ENCODE measurements at places on chromosomes 6 and 20. TPM values are rescaled to one million over a fixed set of nuclear protein-coding genes. Genes with fewer than 3 reads are reported as not detected.

DNA sequence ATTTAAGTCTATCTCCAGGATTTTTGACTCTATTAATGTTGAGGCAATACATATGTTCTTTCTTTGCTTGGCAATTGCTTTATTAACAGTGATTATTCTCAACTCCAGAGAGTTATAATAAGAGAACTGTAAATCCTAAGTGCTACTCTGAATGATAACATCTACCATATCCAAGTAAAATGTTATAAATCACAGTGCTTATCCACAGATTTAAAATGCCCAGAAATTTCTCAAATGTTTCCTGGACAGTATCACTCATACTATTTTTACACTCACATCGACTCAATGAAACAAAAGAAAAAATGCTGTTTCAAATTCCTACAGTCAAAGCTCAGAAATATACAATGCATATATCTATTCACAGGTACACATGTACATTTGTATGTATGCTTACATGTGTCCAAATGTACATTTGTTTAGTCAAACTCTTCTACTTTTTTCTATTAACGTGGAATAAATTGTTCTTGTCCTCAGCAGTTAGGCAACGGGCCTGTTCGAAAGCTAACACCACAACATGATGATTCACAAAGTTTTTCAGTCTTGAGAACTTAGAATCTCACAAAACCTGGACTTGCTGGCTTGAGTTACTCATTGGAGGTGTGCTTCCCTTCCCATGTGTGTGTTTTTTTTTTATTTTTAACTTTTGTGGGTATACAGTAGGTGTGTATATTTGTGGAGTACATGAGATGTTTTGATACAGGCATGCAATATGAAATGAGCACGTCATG, 193.0 kb downstream of the GJA10 start:
- peaks cover 33% of the 10 kb centered on the region for H3K36me3 ChIP-seq
- DNase-seq: no peak

GRCh38 chr6:134249759-134250602, 67.9 kb downstream of the SGK1 start:
- DNase-seq: no peak
- H3K36me3 ChIP-seq: no peaks in the 10 kb centered on the region
- H3K27me3 ChIP-seq: no peaks in the 10 kb centered on the region
- H3K4me3 ChIP-seq: peak overlapping the region; percentile 2

DNA sequence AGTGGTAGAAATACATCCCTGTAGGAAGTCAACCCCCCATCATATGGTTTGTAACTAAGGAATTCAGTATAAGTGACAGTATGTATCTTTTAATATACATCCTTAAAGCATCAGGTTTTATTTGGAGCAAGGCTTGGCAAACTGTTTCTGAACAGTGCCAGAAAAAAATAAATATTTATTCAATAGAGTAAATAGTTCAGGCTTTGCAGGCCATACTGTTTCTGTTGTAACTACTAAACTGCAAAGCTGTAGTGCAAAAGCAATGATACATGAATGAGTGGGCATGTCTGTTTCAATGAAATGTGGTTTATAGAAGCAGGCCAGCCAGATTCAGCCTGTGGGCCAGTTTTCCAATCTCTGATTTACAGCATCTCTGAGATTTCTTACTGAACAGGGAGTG, 977 bp downstream of the MEI4 start:
- H3K4me1 ChIP-seq: no peaks in the 10 kb centered on the region
- no peak overlapping the region for H3K27ac ChIP-seq
- H3K4me3 ChIP-seq: no peak overlapping the region
- H3K27me3 ChIP-seq: peaks cover 11% of the 10 kb centered on the region

- peaks cover 3% of the 10 kb centered on the region for H3K4me1 ChIP-seq
- H3K27ac ChIP-seq: no peak overlapping the region
- H3K36me3 ChIP-seq: no peaks in the 10 kb centered on the region
- no peak for DNase-seq
Measured at GRCh38 chr6:128025478-128025877, 124.6 kb upstream of the THEMIS start.

DNA sequence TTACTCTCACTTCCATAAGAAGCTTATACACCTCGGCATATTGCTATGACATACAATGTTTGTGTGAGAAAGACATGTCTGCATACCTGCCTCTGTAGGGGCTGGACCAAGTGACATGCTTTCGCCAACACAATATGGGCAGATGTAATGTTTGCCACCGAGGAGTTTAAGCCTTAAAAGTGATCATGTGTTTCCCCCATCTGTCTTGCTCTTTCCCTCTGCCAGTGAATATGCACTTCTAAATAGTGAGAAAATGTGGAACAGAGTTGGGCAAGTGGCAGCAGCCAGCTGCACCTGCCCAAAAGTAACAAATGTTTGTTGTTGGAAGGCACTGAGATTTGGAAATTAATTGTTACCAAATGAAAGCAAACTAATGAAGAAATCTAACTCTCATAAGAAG, 274.8 kb upstream of the BTBD3 start:
- no peak for DNase-seq
- no peaks in the 10 kb centered on the region for H3K4me1 ChIP-seq
- H3K4me3 ChIP-seq: no peak overlapping the region
- no peaks in the 10 kb centered on the region for H3K27me3 ChIP-seq

GRCh38 chr6:34110610-34111009, 35.3 kb downstream of the GRM4 start:
- H3K27ac ChIP-seq: no peak overlapping the region
- no peaks in the 10 kb centered on the region for H3K4me1 ChIP-seq
- DNase-seq: no peak
- H3K27me3 ChIP-seq: peaks cover 28% of the 10 kb centered on the region
- H3K4me3 ChIP-seq: no peak overlapping the region
- H3K36me3 ChIP-seq: no peaks in the 10 kb centered on the region

DNA sequence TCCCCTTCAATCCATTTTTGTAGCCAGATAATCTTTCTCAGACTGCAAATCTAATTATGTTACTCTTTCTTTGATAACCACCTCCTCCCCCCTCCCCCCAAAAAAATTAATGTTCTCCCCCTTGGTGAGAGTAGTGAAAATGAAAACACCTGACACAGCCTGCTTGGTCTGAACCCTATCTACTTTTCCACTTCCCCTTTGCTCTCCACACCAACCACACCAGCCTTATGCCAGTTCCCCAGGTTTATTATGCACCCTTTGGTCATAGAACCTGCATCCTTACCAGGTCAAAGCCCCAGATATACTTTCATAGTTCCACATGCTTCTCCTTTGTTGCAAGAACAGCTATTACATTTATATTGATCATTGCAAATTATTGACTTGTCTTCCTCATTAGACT, 19.4 kb downstream of the PFDN4 start:
- H3K27ac ChIP-seq: no peak overlapping the region
- no peak for DNase-seq
- H3K4me3 ChIP-seq: no peak overlapping the region
- no peaks in the 10 kb centered on the region for H3K36me3 ChIP-seq

DNA sequence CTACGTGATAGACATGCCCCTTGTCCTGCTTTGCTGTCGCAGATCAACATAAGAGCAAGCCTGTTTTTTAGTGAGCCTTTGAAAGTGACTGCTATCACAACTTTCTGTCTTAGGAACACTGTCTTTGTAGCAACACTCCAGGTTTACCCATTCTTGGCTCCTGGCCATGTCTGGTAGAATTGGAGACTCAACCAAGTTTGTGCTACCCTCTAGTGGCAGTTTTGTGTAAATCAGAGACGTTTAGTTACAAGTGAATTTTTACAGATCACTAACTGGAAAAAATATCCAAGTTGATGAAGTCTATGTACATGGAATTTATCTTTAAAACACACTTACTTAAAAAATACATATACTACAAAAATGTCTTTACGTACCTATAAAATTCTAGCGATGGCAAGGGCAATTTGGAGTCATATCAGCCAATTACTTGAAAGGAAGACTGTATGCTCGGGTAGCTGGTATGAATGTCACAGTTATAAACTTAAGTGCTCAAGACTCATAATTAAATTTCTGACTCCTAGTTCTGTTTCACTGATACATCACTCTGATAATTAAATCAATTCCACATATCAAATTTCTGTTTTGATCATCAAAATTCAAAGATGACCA, 101.4 kb downstream of the ADGB start:
- no peak overlapping the region for H3K4me3 ChIP-seq
- no peaks in the 10 kb centered on the region for H3K4me1 ChIP-seq
- H3K27ac ChIP-seq: no peak overlapping the region
- H3K27me3 ChIP-seq: no peaks in the 10 kb centered on the region
- no peaks in the 10 kb centered on the region for H3K36me3 ChIP-seq

DNA sequence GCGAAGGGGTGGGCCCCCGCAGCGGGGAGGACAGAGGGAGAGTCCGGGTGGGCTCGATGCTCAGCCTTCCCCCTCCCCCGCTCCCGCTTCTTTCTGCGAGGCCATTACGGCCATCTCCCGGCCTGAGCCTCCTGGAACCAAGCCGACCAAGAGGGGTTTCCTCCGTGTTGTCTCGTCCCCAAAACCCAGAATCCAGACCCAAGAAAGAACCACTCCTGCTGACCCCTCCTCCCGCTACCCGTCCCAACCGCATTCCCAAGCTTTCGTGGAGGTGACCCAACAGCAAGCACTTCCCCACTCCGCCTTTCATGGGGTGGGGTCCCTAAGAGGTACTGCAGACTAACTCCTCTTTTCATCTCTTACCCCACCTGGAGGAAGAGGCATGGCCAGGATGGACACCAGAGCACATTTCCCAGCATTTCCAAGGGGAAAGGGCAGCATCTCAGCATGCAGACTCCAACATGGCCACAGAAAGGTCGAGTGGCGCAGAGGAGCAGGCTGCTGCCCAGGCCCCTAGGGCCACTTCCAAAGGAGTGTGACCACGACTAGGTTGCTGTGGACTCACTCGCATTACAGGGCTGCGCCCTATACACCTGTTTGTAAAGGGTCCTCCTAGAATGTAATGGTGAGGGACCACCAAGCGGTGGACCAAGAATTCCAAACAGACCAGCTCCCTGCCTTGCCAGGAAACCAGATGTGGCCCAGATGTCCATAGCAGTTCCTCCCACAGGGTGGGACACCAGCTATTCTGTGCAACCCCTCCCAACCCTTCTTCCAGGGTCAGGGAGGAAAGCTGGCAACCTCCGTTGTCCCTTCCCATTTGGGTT, 53.4 kb downstream of the MRPL14 start:
- H3K4me3 ChIP-seq: peak overlapping the region; percentile 81
- peaks cover 15% of the 10 kb centered on the region for H3K27me3 ChIP-seq
- no peaks in the 10 kb centered on the region for H3K36me3 ChIP-seq
- H3K4me1 ChIP-seq: peaks cover 15% of the 10 kb centered on the region
- H3K27ac ChIP-seq: peak overlapping the region; percentile 77
- peak; percentile 31 for DNase-seq

GRCh38 chr6:134169871-134170486, 117.6 kb upstream of the SLC2A12 start:
- H3K4me1 ChIP-seq: peaks cover 43% of the 10 kb centered on the region
- H3K27me3 ChIP-seq: no peaks in the 10 kb centered on the region
- H3K36me3 ChIP-seq: peaks cover 54% of the 10 kb centered on the region
- no peak overlapping the region for H3K27ac ChIP-seq
- DNase-seq: no peak

- H3K36me3 ChIP-seq: peaks cover 41% of the 10 kb centered on the region
- peak; percentile 91 for DNase-seq
- H3K4me1 ChIP-seq: peaks cover 66% of the 10 kb centered on the region
Measured at GRCh38 chr6:159044899-159045727, at the start of gene TAGAP. TSS of gene TAGAP (minus strand) at chr6:159044991. CDS start at chr6:159044146, 845 bp downstream.

GRCh38 chr6:3265671-3266070, 6.9 kb downstream of the PSMG4 start:
- DNase-seq: no peak
- H3K27me3 ChIP-seq: no peaks in the 10 kb centered on the region
- H3K4me1 ChIP-seq: peaks cover 43% of the 10 kb centered on the region
- H3K36me3 ChIP-seq: peaks cover 31% of the 10 kb centered on the region
- no peak overlapping the region for H3K4me3 ChIP-seq
- no peak overlapping the region for H3K27ac ChIP-seq

DNA sequence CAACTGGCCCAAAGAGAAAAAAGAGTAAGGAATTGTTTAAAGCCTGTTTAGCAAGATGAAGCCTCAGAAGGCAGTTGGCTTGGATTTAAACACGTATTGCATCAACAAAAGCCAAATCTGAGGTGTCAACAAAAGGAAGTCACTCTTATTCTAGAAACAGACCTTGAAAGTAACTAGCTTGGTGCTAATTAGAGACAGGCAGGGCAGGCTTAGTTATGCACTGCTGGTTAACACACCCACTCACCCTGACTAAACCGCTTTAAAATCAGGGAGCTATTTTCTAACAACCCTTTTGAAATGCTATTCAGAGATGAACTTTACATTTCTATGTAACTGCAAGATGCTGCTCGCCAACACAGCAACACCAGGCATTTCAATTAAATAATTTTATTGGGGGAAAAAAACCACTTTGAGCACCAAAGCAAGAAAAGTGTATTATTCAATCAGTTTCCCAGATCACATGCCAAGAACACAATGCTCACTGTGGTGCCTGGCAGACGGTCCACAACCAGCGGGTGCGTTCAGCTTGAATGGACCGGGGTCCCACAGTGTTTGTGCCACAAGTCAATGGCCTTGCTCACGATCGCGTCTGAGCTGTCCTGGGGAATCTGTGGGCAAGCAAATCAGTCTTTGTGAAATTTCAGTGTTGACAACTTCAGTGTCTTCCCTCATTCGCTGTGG, 23.6 kb downstream of the TBC1D7 start:
- DNase-seq: no peak
- H3K4me3 ChIP-seq: no peak overlapping the region
- H3K36me3 ChIP-seq: peaks cover 52% of the 10 kb centered on the region
- H3K27ac ChIP-seq: no peak overlapping the region

GRCh38 chr20:3092611-3093379, 8.3 kb upstream of the AVP start:
- H3K4me3 ChIP-seq: peak overlapping the region; percentile 74
- peaks cover 10% of the 10 kb centered on the region for H3K27me3 ChIP-seq
- DNase-seq: peak; percentile 54
- H3K36me3 ChIP-seq: no peaks in the 10 kb centered on the region
- peaks cover 14% of the 10 kb centered on the region for H3K4me1 ChIP-seq

HSPA1A gene
- 68.5 TPM for total RNA-seq

AP5S1 gene
- 10.0 TPM for total RNA-seq

OTOR gene
- total RNA-seq: not detected

BANF2 gene
- total RNA-seq: not detected

SLC22A23 gene
- total RNA-seq: 0.90 TPM

ANKEF1 gene
- 1.3 TPM for total RNA-seq

KDM1B gene
- 18.5 TPM for total RNA-seq

TMEM14A gene
- total RNA-seq: 19.3 TPM

LY6G5C gene
- total RNA-seq: 1.8 TPM

GJA10 gene
- not detected for total RNA-seq

CHMP4B gene
- 93.9 TPM for total RNA-seq
